HT1080 (cell line): ENCODE measurements at places on chromosomes 11 and 22. TPM values are rescaled to one million over a fixed set of nuclear protein-coding genes. Genes with fewer than 3 reads are reported as not detected.

DNA sequence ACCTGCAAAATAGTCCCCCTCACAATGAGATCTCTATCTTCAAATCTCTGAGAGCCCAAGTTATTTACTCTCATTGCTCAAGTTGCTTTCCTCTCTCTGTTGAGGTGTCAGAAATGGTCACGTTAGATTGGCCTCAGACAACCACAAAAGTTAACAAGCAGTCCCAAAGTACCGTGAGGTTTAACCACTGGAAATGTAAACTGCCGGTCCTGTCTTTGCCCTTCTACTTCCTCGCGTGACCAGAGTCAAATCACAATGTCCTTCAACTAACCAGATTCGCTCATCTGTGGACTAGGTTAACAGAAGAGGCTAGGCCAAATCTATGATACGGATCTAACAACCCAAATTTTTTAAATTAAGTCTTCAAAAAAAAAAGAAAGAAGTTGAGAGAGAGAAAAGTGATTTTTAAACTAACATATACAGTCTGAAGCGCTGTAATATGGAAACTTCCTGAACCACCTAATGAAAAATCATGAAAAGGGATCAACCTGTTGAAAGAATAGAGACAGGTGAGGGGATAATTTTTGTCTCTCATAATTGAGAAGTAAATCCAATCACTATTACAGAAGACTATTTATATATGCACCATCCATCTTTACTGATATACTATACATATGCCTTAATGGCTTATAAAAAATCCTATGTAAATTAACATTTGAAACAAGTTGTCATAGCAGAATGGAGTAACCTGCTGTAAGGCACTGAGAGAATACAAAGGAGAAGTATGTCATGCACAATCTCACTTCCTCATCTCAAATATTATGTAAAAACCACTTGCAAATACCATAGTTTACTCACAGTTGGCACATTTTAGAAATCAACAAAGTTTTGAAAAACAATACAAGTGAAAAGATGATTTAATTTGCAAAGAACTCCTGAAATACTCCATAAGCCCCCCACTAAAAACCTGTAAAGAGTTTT, 3.3 kb upstream of the JAML start:
- DNase-seq: no peak

KCTD14 gene
- total RNA-seq: 15.0 and 20.1 TPM in 2 replicates

CECR2 gene
- total RNA-seq: 0.02 TPM in 1 of 2 replicates, not detected in the other

ZNRD2 gene
- 137 and 145 TPM in 2 replicates for total RNA-seq

DNA sequence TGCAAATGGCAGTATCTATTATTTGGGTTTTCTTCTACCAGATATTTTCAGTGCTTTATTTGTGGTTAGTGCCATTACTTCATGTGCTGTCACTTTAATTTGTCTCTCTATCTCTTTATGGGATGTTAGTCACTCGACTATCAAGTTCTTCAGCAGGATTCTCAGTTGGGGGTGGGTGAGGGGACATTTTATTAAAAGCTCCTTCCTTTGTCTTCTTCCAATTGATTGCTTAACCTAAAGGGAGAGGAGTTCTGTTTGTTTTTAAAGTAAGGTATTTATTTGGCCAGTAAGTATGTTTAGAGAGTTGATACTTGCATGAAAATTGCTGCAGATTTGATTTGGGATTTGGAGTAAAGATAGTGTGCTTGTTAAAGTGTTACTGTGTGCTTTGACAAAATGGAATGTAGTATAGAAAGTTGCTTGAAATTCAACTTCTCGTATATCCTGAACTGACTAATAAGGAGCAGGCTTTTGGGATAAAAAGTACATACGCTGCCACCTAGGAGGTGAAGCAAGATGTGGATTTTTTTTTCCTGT, 10.3 kb downstream of the YAP1 start:
- peak; percentile 39 for DNase-seq

GRCh38 chr11:92845805-92846204, 123.6 kb upstream of the MTNR1B start:
- no peak for DNase-seq

DNA sequence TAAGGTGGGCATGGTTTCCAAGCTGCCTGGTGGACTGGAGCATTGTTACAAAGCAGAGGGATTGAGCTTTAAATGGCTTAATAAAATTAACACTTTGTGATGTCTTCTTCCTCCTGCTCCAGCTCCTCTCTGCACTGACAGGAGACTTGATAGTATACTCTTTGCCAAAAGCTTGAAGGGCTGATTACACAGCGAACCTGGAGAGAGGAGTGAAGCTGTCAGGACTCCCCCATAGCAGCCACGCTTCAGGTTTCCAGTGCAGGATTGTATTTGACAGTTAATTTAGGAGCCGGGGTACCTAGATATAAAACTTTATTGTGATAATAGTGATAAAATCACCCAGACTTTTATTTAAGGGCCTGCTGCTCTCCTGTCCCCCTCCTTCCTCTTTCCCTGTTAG, 50.0 kb downstream of the TRIM44 start:
- DNase-seq: no peak

OR6A2 gene
- total RNA-seq: not detected in 2 replicates

- DNase-seq: no peak
Observed at GRCh38 chr11:70030412-70030811, 47.7 kb upstream of the ANO1 start.

FGF19 gene
- not detected in 2 replicates for total RNA-seq

CDON gene
- total RNA-seq: 1.7 and 1.9 TPM in 2 replicates

- DNase-seq: no peak
Observed at GRCh38 chr22:27952779-27953178, 33.7 kb upstream of the PITPNB start.

- no peak for DNase-seq
Observed at GRCh38 chr11:75579841-75580240, 17.8 kb downstream of the SERPINH1 start.

DNA sequence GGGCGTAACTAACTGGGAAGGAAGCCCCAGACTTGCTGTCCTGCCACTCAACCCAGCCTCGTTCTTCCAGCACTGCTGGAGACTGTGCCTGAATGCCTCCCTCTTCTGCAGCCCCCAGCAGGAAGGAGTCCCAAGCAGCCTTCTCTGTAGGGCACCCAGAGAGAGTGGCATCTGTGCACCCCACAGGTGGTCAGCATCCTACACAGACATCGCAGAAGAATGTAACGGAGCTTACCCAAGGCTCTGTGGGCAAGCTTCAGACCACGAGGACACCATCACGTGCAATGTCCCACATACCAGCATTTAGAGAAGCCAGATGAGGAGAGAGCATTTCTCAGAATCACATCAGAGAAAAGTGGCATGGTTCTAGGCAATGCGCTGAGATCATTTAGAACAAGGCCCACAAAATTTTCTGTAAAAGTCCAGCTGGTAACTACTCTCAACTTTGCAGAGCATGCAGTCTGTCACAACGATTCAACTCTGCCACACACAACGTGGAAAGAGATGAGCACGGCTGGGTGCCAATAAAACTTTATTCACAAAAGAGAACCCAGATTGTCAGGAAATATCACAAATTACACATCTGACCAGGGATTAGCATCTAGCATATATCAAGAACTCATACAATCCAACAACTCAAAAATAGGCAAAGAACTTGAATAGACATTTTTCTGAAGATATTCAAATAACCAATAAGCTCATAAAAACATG, 33.4 kb downstream of the SHANK2 start:
- DNase-seq: no peak
